ENCODE measurements at places on chromosomes 12 and 14.

DNA sequence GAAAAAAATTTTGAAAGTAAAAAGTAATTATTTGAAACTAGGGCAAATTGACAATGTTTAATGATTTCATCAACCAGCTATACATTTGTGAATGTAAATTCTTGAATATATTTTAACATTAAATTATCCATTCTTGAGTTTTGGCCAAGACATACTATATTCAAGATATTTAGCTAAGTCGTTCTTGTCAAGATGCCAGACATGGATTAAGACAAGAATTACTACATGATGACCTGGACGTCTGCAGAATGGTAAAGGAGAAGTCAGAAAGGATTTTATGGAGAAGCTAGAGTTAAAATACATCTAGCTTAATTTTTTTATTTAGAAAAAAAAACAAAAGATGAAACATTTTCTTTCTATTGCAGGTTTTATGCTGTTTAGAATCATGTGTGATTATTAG, 255.8 kb downstream of the TMTC2 start:
- peak; percentile 3 for DNase-seq

DNA sequence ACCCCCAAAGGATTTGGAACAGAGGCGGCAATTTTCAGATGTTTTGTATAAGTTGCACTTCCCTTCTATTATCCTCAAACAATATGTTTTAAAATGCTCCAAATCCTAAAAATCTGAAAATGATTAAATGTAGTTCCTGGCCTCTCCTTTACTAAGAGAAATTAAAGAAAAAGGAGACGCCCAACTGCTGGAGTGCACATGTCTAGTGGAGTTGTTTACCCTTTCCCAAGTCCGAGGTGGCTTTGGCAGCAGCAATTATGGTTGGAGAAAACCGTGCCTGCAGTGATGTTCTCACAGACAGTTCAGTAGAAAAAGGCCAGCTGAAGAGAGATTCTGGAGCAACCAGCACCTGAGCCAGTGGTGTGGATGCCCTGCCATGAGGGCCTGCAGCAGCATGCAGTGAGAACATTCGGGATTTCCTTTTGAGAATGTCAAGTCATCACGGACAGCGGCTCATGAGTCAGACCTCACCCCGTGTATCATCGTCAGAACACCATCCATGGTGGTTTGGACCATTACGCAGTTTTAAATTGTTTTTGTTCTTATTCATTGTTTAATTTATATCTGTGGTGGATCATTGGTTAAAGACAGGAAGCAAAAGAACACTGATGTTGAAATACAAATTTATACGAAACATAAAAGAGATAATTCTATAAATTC, 179.0 kb upstream of the KRR1 start:
- peak; percentile 99 for DNase-seq

DNA sequence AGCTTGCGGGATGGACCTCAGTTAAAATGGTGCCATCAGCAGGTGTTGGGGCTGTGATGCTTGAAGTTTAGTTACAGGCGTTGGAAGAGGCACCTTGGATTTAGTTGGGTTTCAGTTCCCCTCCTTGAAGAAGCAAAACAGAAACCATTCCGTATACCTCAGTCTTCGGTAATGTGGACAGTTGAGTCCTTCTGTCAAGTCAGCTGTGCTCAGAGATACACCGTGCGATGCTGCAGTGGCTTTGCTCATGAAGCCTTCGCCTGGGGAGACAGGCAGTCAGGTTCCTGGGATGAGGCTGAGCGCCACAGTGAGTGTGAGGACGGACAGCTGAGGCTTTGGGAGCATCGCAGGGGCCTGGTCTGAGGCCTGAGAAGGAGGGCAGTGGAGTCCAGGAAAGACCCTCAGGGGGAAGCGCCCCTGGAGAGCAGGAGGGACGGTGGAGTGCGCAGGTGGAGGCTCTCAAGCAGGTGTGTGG, 7.4 kb downstream of the RAN start:
- DNase-seq = no peak

- no peak for DNase-seq
Observed at GRCh38 chr12:26770239-26771070, 62.5 kb downstream of the ITPR2 start.

- DNase-seq = no peak
Observed at GRCh38 chr12:58681730-58682129, 238.6 kb downstream of the LRIG3 start.

DNA sequence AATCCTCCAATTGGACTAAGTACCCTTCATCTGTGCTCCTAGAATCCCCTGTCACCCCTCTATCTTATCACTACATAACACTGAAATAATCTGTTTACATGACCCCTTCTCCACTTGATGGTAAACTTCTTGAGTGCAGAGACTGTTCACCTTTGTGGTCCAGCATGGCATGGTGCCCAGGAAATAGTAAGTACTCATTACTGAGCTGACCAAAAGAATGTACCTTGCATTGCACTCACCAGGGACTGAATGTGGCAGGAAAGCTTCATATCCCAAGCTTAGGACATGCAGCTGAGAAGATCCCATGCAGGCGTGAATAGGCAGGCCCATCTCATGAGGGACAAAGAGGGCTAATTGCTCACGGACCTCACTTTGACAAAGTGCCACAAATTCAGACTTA, 1.4 kb upstream of the GARIN2 start:
- DNase-seq = peak; percentile 81

DNA sequence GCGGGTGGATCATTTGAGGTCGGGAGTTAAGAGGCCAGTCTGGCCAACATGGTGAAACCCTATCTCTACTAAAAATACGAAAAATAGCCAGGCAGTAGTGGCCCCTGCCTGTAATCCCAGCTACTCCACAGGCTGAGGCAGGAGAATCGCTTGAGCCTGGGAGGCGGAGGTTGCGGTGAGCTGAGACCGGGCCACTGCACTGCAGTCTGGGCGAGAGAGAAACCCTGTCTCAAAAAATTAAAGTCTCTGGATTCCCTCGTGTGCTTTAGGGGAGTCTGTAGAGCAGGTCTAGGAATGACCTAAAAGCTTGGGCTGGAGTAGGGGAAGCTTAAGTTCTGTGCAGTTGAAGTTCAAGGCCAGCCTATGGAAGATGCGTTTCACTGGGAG, 697 bp upstream of the TULP3 start:
- no peak for DNase-seq

DNA sequence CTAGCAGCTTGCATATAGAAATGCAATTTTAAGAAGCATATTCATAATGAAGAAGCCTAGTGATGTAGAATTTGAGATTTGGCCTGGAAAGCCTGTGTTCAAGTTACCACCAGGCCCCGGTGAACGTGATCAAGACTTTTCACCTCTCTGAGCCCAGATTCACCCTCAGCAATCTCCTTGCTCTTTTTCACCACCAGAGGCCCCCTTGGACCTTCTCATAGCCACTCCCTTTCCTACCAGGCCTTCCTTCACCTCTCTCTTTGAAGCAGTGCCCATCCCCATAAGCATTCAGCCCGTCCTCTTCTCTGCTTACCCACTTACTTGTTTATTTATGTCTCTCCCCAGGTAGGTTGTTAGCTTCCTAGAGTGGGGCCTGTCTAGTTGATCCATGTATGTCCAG, 1280.9 kb downstream of the AACS start:
- no peak for DNase-seq

- no peak for DNase-seq
Observed at GRCh38 chr14:91376547-91377477, 40.8 kb downstream of the CCDC88C start.

GRCh38 chr14:76908834-76909233, 82.6 kb downstream of the LRRC74A start:
- DNase-seq = no peak

- DNase-seq = peak; percentile 92
Observed at GRCh38 chr14:50230701-50231474, 490 bp downstream of the SOS2 start.

GRCh38 chr12:131152587-131152986, 198.9 kb downstream of the ADGRD1 start:
- no peak for DNase-seq

GRCh38 chr14:68466491-68466977, 326.3 kb downstream of the ZFP36L1 start:
- DNase-seq = peak; percentile 97

- no peak for DNase-seq
Observed at GRCh38 chr12:1692226-1692625, 1.4 kb downstream of the ADIPOR2 start.

GRCh38 chr14:50647753-50648152, 20.4 kb downstream of the SAV1 start:
- DNase-seq = no peak

DNA sequence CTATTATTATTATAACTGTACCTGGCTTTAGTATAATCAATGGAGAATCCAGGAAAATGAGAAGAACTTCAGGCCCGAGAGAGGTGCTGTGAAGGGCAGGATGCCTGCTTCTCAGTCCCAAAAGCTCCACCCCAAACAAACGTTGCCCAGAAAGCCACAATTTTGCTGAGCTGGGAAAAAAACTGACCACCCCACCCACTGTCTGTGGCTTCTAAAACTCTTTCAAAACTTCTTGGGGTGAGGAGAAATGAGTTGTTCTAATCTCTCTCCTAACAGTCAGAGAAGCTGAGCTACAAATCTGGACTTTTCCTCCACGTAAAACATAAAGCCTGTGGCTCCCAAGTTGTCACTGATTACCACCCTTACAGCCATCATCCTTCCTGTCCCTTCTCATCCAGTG, 13.4 kb downstream of the VDR start:
- no peak for DNase-seq

DNA sequence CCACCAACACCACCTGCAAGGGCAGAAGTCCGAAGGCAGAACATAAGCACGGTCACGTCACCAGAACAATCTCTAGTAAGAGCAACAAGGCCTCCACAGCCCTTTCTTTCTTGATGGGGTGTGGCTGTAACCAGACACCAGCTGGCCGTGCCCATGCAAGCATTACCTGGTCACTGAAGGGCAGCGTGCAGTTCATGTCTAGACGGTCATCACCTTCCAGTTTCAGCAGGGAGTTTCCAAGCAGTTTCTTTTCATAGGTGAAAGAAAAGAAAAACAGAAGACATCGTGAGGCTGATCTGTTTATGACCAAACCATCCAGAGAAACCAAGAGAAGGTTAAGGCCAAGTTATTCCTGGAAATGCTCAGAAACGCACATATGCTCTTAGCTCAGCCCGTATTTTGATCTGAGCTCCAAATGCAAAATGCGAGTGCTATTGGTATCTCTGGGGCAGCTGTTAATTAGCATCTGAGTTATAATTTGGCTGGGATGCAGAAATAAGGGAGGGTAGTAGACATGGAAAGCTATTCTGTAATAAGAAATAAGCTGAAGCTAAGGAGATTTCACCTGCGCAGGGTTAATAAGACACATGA, 42.5 kb downstream of the PRKAB1 start:
- DNase-seq = peak; percentile 84

DNA sequence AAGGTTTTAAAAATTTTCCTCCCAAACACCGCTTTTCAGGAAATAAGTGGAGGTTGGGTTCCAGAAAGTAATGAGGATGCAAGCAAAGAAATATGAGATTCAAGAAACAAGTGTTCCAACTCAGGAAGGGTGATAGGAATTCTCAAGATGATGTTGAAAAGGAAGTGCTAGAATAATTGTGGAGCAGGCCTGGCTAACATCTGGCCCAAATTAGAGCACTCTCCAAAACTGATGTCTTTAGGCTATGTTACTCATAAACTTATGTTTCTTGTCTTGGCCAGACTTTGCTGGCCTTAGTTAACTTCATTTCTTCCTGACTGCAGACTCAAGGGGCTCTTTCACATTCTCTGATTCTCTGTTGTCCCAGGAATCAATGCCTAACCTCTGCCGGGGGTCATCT, 116.3 kb downstream of the TMTC3 start:
- no peak for DNase-seq

DNA sequence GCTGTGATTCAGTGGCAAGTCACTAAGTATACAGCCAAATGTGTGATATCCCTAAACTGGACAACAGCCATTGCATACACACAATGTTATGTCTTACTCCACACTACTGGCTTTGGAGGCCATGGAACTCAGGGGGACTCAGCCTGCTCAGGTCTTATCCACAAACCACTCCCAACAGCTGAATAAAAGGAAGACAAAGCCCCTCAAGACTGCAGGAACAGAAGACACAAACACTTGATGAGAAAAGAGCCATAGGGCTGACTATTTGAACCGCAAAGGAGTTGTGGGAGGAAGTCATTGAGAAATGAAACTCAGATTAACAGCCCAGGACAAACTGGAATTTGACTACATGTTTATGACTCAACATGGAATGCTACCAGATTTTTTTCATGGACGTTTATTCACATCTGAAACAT, 40.9 kb downstream of the PTGER2 start:
- peak; percentile 94 for DNase-seq

DNA sequence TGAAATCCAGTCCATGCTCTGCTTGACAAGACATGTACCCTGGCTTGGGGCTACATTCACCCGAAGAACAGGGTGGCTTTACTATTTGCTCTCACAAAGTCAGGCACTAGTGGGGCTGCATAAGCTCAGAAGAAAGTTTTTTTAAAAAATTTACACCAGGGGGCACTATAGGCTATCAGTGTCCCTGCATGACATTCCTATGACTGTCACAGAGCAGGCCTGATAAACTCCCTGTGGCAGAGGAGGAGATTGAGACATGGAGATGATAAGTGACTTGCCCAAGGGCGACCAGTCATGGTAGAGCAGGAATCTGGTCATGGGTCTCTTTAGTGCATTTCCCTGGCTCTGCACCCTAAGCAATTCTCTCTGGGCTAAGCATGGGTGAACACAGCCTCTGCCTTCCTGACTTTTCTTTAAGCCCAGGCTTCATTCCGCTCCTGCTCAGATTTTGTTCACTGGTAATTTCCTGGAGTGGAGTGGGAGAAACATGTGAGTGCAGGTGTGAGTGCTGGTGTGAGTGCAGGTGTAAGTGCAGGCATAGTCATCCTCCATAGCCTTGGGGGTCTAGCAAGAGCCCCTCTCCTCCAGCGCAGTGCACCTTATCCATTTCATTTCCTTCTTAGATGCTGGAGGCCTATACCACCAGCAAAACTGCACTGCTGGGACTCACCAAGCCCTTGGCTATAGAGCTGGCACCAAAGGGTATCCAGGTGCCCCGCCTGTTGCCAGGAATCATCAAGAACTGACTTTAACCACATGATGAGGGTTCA, 91.6 kb downstream of the DHRS2 start:
- DNase-seq = peak; percentile 73

DNA sequence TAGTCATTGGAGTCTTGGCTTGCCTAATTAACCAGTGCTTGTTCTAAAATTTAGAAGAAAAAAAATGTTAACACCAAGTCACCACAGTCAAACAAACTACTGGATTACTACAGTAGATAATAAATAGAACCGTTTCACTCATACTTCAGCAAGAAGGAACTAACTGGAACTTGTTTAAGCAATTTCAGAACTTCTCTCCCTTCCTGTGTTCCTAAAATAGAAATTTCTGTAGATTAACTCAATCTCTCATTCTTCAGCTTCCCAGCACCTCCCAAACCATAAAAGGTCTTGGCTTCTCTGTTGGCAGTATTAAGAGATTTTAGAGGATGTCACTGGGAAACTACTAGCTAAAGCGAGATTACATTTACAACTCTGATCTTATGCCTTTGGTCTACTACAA, 18.6 kb downstream of the GNS start:
- no peak for DNase-seq

All from bronchial epithelial cell (primary cell).